Activated naive CD8-positive, alpha-beta T cell treated with anti-CD3 and anti-CD28 coated beads, Interleukin-2, amount 50 U/mL, for 24 hours (primary cell): ENCODE measurements at places on chromosomes 1 and 21.
A peak's percentile ranks its signal among the peaks of the same experiment; 100 is the strongest.

DNA sequence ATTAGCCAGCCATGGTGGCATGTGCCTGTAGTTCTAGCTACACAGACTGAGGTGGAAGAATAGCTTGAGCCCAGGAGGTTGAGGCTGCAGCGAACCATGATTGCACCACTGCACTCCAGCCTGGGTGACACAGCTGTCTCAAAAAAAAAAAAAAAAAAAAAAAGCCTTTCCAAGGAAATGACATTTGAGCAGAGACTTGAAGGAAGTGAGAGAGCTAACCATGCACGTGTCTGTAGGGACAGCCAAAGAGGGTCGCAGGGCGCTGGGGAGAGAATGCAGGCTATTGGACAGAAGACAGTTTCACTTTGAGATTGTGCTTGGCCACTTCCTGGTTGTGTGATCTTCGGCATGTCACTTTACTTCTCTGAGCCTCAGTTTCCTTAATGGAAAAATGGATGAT lies 6.8 kb downstream of the HCRTR1 start:
- no peak overlapping the region for H3K4me3 ChIP-seq
- H3K36me3 ChIP-seq, result peaks cover 11% of the 10 kb centered on the region
- H3K4me1 ChIP-seq, result peaks cover 10% of the 10 kb centered on the region
- DNase-seq, result no peak

GRCh38 chr1:230326971-230327891 lies 98.9 kb downstream of the PGBD5 start:
- no peaks in the 10 kb centered on the region for H3K36me3 ChIP-seq
- no peak overlapping the region for H3K27ac ChIP-seq
- peaks cover 6% of the 10 kb centered on the region for H3K27me3 ChIP-seq
- H3K4me3 ChIP-seq, result no peak overlapping the region
- no peak for DNase-seq

DNA sequence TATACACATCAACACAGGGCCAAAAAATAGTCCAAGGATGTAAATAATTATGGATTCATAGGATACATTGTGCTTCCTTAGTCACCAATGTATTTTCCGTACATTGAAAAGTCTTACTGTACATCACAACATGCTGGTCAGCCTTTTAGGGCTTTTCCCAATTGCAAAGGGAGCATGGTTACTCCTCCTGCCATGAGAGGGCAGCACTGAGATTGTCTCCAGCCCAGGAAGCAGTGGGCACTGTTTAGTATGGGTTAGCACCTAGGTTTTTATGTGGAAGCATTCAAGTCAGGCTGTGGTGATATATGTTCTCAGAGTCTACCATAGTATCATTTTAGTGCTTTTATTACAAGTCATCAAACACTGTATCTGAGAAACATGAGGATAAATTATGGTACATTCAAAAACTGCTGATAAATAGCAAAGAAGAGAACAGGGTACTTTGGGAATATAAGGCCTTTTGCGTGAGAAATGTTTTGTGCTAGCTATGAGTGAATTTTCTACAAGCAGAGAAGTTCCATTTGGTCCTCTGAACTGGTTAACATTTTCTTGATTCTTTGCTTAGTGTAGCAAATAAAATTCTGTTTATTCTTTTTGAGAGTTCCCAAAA lies 34.0 kb downstream of the ST6GALNAC5 start:
- no peak overlapping the region for H3K27ac ChIP-seq
- H3K27me3 ChIP-seq, result no peaks in the 10 kb centered on the region
- DNase-seq, result peak; percentile 36
- no peaks in the 10 kb centered on the region for H3K36me3 ChIP-seq
- no peak overlapping the region for H3K4me3 ChIP-seq

DNA sequence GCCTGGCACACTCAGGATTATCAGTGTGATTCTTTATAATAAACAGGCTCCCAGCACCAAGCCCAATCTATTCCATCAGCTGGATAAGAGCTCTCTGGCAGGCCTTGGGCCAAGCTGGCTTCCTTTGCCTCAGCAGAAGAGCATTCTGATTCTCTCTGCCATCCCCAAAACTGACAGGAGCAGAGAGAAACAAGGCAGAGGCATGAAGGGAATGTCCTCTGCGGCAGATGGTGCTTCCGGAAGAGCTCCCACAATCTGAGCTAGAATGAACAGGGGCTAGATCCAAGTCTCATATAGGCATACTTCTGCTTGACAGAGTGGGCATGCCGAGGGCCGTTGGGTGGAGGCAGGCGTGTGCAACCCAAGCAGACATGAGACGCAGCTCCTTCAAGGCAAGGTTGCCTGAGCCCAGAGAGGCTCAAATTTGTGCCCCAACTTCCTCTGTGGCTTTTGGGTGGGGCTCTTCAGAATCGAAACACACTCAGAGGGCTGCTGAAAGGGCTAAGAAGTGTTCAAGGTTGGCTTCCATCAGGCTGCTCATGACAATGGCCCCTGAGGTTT lies 4.0 kb downstream of the CAPN2 start:
- peak; percentile 45 for DNase-seq
- peak overlapping the region; percentile 40 for H3K4me3 ChIP-seq
- peaks cover 14% of the 10 kb centered on the region for H3K36me3 ChIP-seq

DNA sequence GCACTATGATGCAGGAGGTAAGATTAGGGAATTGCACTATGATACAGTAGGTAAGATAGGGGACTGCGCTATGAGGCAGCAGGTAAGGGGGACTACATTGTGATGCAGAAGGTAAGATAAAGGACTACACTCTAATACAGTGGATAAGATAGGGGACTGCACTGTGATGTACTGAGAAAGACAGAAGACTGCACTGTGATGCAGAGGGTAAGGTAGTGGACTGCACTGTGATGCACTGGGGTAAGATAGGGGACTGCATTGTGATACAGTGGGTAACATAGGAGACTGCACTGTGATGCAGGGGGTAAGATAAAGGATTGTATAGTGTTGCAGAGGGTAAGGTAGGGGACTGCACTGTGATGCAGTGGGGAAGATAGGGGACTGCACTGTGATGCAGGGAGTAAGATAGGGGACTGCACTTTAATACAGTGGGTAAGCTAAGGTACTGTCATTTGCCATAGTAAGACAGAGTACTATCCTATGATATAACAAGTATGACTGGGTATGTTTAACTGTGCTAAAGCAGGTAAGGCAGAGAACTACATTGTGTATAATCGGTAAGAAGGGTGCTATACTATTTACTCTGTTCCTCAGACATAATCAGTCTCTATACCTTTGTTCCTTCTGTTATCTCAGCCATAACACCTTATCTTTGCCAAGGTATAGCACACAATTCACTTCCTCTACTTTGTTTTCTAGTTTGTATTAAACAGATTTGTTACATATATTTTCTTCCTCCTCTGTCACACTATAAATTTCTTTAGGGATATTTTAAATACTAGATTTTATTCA lies 208.5 kb downstream of the BARHL2 start:
- DNase-seq, result no peak
- H3K27me3 ChIP-seq, result no peaks in the 10 kb centered on the region
- no peaks in the 10 kb centered on the region for H3K36me3 ChIP-seq
- no peaks in the 10 kb centered on the region for H3K4me1 ChIP-seq
- H3K27ac ChIP-seq, result no peak overlapping the region

DNA sequence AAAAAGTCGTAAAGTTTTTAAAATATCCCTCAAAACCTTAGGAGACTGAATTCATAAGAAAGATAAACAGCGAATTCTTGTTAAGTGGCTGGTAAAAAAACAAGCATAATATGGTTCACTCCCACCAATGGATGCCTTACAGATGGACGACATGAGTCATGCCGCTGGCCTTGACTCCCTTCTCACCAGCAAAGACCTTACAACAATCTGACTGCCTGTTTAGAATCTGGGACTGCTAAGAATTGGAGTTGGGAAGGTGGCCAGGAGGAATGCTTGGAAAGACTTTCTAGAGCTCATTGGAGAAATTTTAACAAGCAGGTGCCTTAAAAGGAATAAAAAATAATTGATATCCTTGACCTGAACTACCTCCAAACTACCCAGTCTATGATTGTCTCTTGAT lies 206.9 kb upstream of the FMN2 start:
- H3K4me1 ChIP-seq, result no peaks in the 10 kb centered on the region
- H3K4me3 ChIP-seq, result no peak overlapping the region
- no peaks in the 10 kb centered on the region for H3K36me3 ChIP-seq
- no peaks in the 10 kb centered on the region for H3K27me3 ChIP-seq
- DNase-seq, result no peak

GRCh38 chr1:62918700-62919099 lies 134.8 kb downstream of the ATG4C start:
- no peaks in the 10 kb centered on the region for H3K36me3 ChIP-seq
- peaks cover 7% of the 10 kb centered on the region for H3K27me3 ChIP-seq
- no peak overlapping the region for H3K4me3 ChIP-seq

- no peak for DNase-seq
- H3K27me3 ChIP-seq, result peaks cover 33% of the 10 kb centered on the region
- H3K36me3 ChIP-seq, result no peaks in the 10 kb centered on the region
- peaks cover 6% of the 10 kb centered on the region for H3K4me1 ChIP-seq
- peak overlapping the region; percentile 66 for H3K4me3 ChIP-seq
These were observed 1.0 kb upstream of the FOXO6 start for GRCh38 chr1:41360074-41360785.

- H3K36me3 ChIP-seq, result no peaks in the 10 kb centered on the region
- H3K4me3 ChIP-seq, result no peak overlapping the region
- no peak overlapping the region for H3K27ac ChIP-seq
- no peak for DNase-seq
These were observed 65.9 kb upstream of the SIPA1L2 start for GRCh38 chr1:232695621-232696385.

DNA sequence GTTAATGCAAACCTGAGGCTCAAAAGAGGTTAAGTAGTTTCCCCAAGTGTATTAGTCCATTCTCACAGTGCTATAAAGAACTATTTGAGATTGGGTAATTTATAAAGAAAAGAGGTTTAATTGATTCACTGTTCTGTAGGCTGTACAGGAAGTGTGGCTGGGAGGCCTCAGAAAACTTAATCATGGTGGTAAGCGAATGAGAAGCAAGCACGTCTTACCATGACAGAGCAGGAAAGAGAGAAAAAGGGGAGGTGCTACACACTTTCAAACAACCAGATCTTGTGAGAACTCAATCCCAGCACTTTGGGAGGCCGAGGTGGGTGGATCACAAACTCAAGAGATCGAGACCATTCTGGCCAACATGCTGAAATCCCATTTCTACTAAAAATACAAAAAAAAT lies 38.5 kb upstream of the RXRG start:
- peaks cover 23% of the 10 kb centered on the region for H3K27me3 ChIP-seq
- no peak overlapping the region for H3K4me3 ChIP-seq

GRCh38 chr21:40622531-40622930 lies 224.4 kb downstream of the DSCAM start:
- no peak overlapping the region for H3K27ac ChIP-seq
- no peaks in the 10 kb centered on the region for H3K27me3 ChIP-seq
- H3K36me3 ChIP-seq, result peaks cover 1% of the 10 kb centered on the region
- H3K4me3 ChIP-seq, result no peak overlapping the region
- H3K4me1 ChIP-seq, result no peaks in the 10 kb centered on the region
- DNase-seq, result no peak

DNA sequence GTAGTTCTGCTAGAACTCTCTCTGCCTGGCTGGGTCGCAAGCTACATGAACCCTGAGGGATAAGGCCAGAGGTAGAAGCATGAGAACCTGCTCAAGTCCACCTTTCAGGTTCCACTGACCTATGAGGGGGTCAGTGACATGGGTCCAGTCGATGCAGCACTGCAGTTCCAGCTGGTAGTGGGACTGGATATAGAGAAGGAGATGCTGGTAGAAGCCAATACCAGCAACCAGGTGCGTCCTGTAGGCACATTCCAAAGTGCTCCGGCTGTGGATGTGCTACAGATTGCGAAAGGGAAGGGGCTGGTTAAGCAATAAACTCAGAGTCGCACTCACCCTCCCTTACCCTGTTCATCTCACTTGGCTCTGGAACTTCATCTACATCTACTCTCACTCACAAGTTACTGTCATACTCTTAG lies 5.7 kb downstream of the SMG5 start:
- H3K4me1 ChIP-seq, result peaks cover 23% of the 10 kb centered on the region
- DNase-seq, result no peak
- no peak overlapping the region for H3K27ac ChIP-seq
- no peak overlapping the region for H3K4me3 ChIP-seq
- H3K27me3 ChIP-seq, result no peaks in the 10 kb centered on the region
- H3K36me3 ChIP-seq, result peaks cover 77% of the 10 kb centered on the region

DNA sequence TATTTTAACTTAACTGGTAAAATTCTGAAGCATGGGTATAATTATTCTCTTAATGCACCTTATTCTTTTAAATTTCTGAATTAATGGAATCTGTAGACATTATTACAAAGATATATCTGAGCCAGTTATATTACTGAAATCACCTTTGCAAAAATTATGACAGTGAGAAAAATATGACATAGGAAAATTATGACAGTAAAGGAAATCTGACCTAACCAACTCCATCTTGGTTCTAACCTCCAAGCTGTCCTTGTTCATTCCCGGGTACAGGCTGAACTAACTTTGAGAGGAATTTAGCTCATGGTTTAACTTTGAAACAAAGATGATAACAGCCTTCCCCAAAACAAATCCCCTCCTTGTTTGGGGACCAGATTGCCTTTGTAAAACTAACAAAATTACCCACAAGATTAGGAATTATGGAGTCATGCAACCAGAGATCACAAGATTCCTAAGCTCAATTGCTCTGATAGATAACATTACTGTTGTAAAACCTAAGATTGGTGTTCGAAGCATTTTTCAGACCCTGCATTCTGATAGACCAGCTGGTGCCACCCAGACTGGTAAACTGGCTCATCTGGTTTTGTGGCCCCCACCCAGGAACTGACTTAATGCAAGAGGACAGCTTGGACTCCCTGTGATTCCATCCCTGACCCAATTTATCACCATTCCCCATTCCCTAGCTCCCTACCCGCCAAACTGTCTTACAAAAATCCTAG lies 9.4 kb upstream of the CD55 start:
- no peak for DNase-seq
- no peak overlapping the region for H3K27ac ChIP-seq
- H3K36me3 ChIP-seq, result no peaks in the 10 kb centered on the region
- peaks cover 33% of the 10 kb centered on the region for H3K4me1 ChIP-seq
- H3K4me3 ChIP-seq, result no peak overlapping the region

DNA sequence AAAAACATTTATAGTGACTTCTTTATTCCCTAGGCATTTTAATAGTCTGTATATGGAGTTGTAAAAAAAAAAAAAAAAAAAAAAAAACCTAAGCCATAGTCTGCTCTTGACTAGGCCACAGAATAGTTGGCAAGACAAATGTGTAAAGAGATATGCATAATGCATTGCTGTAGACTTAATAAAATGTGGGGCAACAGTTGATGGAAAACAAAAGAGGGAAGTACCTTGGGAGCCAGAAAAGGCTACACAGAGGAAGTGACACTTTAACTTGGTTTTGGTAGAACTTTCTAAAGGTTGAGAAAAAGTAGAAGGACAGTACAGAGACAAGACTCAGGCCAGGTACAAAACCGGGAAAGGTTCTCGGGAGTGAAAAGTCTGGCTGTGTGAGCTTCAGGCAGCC lies 802.9 kb upstream of the ADAMTS5 start:
- no peaks in the 10 kb centered on the region for H3K27me3 ChIP-seq
- no peak overlapping the region for H3K4me3 ChIP-seq
- H3K4me1 ChIP-seq, result no peaks in the 10 kb centered on the region
- H3K36me3 ChIP-seq, result no peaks in the 10 kb centered on the region
- no peak overlapping the region for H3K27ac ChIP-seq
- DNase-seq, result no peak
